ENCODE measurements at places on chromosomes 5 and 9.
A peak's percentile ranks its signal among the peaks of the same experiment; 100 is the strongest.

- DNase-seq: no peak
These were observed 519.2 kb downstream of the KIF4B start for GRCh38 chr5:155532621-155533311.

- no peak for DNase-seq
These were observed 415.4 kb upstream of the SEMA6A start for GRCh38 chr5:116989995-116990394.

DNA sequence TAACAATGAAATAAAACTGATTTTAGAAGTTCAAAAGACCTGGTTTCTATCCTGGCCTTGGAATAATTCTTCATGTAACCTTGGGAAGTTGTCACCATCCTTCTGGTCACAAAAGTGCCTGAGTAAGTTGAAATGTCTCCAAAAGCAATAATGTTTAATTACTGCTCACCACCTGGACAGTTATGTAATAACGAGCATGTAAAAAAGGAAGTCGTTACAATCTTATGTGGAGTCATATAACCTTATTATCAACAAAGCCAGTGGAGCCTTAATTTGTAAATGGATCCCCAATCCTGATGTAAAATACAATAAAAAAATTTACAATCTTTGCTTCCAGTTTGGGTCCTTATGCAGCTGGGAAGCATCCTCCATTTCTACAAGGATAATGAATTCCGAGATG is 64.2 kb upstream of the GPR151 start:
- DNase-seq: no peak

GRCh38 chr9:18638371-18639249 is 164.7 kb downstream of the ADAMTSL1 start:
- no peak for DNase-seq

GRCh38 chr5:133844836-133845235 is 123.6 kb downstream of the C5orf15 start:
- DNase-seq: peak; percentile 53

DNA sequence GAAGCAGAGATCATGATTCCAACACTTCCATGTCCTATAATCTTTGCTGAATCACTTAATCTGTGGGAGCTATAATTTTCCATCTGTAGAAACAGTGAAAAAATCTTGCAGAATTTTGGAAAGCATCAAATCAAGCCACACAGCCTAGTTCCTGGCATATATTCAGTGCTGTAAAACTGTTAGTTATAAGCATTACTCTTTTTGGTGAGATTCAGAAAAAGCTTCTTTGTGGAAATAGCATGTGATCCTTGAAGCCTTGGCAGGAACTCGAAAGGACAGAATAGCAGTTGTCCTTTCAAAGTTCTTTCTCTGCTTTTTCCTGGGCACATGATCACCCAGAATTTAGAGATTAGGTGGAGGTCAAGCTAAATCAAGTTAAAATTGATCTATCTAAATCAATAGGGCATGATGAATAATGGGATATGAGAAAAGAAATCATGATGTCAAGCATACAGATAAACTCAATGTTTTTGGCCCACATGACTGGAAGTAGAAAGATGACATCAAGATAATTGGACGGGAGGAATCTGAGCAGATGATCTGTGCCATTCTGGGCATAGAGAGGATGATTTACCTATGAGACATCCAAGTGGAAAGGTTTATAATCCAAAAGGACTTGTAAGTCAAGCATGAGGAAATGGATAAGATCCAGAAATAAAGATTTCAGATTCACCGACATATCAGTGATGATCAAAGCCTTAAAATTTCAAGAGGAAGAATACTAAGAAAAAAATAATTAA is 73.1 kb downstream of the TMEM232 start:
- no peak for DNase-seq
